ENCODE measurements at places on chromosomes 5 and 9.

GRCh38 chr9:118767571-118767970 lies 601.7 kb downstream of the BRINP1 start:
- no peak for DNase-seq

DNA sequence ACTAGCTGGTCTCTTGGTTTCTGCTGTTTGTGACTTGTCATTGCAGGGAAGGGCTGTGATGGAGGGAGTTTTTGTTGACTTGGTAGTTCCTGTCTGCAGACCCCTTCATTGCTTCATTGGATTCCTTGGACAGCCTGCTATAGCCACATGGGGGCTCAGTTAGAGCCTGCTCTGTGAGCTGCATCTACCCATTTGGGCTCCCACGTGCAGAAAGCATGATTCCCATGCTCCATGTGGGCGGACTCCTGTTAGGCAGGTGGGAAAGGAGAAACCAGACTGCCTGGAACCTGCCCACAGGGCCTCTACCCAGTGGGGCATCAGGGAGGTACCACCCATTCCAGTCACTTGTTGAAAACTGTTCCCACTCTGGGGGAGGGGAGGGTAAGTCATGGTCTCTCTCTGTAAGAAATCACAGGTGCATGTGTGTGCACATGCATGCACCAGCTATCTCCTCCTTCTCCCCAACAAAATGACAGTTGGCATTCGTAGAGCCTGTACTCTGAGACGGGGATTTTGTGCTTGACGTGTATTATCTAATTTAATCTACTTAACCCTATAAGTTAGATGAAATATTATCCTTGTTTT lies 61.0 kb downstream of the DAPK1 start:
- no peak for DNase-seq

GRCh38 chr5:121693864-121694263 lies 157.8 kb upstream of the FTMT start:
- no peak for DNase-seq

DNA sequence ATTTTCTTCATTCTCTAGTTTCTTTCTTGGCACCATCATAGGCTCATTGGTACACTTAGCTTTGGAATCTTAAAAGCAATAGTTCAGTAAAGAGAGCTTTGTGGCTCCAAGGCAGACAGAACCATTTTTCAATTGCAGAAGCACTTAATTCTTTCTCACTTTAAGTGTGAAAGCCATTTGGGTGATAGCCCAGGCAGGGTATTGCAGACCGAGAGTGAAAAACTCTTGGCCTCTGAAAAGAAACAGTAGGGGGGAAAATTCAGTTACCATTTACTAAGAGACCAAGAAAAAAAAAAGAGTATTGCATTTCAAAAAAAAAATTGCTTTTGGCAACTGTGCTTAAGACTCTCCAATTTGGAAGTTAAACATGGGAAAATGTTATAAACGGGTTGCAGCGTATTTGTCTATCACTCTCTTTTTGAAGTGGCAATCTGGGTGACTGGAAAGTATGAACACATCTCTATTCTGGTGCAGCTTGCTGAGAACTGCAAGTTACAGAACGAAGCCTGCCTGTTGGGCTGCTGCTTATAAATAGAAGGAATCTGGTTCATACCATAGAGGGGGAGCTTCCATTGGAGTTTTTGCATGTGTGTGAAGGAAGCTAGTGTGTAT lies 170.5 kb downstream of the TLE4 start:
- DNase-seq = no peak

DNA sequence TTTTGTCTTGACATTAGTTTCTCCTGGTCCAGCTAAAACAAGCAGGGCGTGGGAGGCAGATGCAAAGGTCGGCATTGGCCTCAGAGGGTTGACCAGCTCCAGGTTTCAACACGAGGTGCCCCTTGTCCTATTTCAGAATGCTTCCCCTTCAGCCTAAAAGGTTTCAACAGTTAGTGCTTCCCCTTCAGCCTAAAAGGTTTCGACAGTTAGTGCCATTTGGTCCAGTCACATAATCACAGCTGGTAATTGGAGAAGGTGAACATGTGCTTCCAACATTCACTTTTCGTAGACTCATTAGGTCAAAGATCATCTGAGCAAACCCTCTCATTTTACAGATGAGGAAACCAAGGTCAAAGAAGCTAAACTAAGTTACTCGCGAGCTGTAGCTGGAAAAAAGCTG lies 270.3 kb upstream of the MAP3K1 start:
- DNase-seq = no peak

DNA sequence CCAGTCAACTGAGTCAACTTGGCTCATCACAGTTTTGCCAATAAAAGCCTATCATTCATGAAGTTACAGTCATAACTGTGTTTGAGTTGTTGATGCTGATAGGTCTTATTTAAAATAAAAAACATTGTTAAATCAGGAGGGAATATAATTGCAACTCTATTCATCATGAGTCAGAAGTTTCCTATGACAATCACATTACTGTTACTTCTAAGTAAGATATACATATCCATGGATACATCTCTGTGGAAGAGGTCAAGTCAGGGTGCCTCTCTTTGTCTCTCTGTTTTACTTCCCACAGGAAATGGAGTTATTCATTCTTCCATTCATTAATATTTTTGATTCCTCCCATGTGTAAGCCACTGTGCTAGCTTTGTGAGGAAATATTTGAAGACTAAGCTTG lies 2015.4 kb upstream of the WWC1 start:
- DNase-seq = no peak

DNA sequence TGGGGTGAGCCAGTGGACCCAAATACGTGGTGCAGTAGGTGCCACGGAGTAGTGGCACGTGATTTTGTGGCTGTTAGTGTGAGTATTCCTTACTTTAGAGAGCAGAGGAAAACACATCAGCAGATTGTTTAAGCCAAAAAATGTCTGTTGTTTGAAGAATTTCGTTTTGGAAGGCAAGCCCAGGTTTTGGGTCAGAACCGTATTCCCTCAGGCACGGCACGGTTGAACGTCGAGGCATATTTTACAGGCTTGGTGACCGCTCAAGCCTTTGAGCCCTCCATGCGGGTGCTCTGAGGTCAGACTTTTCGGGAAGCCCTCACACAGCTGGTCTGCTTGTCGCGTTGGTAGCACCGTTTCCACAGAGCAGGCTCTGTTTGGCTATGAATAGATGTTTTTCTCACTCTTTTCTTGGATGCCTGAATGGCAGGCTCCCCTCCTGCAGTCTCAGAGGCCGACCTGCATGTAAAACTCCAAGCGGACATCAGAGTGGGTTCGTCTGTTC lies 27.2 kb downstream of the NEK6 start:
- peak; percentile 64 for DNase-seq

- no peak for DNase-seq
Measured at GRCh38 chr5:39143151-39143860, 69.1 kb upstream of the RICTOR start.

DNA sequence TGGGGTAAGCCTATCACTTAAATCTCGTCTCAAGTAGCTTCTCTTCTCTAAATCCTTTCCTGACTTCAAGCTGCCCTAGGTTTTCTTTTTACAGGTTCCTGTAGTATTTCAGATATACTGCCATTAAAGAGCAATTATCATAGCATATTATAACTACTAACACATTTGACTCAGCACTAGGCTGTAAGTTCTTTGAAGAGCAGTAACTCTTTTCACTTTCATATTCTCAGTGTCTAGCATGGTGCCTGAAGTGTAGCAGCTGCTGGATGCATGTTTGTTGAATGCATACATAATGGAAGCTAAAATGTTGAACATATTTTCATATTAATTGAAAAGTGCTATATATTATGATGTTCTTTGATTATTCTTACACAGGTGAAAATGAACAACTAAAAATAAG lies 22.5 kb downstream of the CCDC152 start:
- no peak for DNase-seq

- no peak for DNase-seq
Measured at GRCh38 chr5:180389252-180390101, 36.3 kb upstream of the GFPT2 start.

GRCh38 chr9:16133556-16134227 lies 580.8 kb downstream of the CCDC171 start:
- no peak for DNase-seq

DNA sequence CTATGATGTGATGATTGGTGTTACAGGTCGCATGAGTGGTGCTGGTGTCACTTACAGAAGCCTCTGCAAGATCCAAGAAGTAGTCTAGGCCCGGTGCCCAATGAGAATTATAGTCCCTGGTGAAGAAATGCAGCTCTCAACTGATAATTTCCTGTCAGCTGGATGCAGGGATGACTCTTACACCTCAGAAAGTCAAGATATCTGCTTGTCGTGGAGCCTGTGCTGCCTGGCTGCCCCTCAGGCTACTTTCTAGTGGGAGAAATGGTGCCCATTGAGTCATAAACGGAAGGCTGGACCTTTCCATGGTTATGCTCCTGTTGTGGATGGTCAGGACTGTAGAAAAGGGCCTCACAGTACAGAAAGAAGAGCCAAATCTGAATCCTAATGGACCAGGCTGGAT lies 46.8 kb upstream of the NXNL2 start:
- no peak for DNase-seq

GRCh38 chr5:97004423-97005060 lies 68.7 kb downstream of the LNPEP start:
- DNase-seq = no peak

- no peak for DNase-seq
Measured at GRCh38 chr9:79928661-79929223, 357.0 kb downstream of the TLE4 start.

DNA sequence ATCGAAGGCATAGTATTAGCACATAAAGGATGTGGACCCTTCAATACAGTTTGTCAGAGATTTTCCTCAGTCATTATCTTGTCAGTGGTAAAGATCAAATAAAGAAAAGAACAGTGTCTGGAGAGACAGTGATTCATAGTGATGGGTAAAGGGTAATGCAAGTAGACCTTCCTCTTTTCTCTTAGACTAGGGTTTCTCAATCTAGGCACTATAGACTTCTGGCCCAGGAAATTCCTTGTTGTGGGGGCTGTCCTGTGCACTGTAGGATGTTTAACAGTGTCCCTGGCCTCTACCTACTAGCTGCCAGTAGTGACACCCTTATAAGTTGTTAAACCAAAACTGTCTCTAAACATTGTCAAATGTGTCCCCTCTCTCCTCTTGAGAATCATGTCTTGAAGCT lies 6.9 kb downstream of the CAMK4 start:
- no peak for DNase-seq

DNA sequence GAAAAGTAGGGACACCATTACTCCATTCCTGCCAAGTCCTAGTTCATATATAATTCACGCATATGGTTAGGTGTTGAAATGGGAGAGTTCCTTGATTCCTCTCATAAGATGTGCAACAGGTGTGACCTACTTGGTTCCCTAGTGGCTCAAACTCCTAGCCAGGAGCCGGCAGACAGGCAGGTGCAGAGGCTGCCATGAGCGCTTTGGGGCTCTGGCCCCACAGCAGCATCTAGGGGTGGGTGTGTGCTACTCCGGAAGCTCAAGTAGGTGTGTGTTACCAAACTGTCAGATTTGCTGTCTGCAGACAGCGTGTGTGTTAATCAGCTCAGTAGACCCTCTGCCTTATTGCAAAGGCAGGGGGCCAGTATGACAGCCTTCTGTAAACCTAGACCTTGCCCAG lies 1652.4 kb upstream of the ACO1 start:
- DNase-seq = no peak

All from stromal cell of bone marrow (primary cell).